ENCODE measurements at places on chromosomes 16 and 17.

- DNase-seq: no peak
Measured at GRCh38 chr16:79535130-79535529, 65.4 kb downstream of the MAF start.

- no peak for DNase-seq
Measured at GRCh38 chr17:17924131-17924856, 47.9 kb downstream of the TOM1L2 start.

GRCh38 chr17:42191275-42191608 is 3.1 kb downstream of the GHDC start:
- DNase-seq: no peak

DNA sequence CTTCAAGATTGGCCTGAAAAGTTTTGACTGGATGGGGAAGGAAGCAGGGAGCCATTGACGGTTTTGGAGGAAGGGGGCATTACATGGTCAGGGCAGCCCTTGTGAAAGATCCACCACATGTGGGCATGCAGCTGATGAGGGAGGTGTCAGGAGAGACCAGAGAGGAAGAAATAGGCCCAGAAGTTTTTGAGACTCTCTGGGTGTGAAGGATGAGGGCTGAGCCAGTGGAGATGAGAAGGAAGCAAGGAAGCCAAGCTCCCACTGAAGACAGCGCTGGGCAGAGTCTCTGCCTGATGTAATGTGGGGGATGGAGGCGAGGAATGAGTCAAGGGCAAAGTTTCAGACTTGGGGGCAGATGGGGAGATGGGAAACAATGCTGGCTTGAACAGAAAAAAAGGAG is 530 bp downstream of the CCL17 start:
- DNase-seq: no peak

DNA sequence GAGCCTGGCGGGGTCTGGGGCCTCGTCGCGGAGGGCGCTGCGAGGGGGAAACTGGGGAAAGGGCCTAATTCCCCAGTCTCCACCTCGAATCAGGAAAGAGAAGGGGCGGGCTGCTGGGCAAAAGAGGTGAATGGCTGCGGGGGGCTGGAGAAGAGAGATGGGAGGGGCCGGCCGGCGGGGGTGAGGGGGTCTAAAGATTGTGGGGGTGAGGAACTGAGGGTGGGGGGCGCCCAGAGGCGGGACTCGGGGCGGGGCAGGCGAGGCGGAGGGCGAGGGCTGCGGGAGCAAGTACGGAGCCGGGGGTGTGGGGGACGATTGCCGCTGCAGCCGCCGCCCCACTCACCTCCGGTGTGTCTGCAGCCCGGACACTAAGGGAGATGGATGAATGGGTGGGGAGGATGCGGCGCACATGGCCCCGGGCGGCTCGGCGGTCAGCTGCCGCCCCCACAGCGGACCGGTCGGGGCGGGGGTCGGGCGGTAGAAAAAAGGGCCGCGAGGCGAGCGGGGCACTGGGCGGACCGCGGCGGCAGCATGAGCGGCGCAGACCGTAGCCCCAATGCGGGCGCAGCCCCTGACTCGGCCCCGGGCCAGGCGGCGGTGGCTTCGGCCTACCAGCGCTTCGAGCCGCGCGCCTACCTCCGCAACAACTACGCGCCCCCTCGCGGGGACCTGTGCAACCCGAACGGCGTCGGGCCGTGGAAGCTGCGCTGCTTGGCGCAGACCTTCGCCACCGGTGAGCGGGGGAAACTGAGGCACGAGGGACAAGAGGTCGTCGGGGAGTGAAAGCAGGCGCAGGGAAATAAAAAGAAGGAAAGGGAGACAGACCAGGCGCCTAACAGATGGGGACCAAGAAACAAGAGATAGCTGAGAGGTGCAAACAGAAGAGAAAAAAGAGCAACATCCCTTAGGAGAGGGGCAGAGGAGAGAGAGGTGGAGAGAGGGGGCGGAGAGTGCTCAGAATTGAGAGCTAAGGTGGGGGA is at the start of gene PNMT:
PNMT (plus strand) TSS at position 509 of the 980 bp plus-strand sequence; CDS start at position 532, 23 bp downstream.
- DNase-seq: peak; percentile 28

DNA sequence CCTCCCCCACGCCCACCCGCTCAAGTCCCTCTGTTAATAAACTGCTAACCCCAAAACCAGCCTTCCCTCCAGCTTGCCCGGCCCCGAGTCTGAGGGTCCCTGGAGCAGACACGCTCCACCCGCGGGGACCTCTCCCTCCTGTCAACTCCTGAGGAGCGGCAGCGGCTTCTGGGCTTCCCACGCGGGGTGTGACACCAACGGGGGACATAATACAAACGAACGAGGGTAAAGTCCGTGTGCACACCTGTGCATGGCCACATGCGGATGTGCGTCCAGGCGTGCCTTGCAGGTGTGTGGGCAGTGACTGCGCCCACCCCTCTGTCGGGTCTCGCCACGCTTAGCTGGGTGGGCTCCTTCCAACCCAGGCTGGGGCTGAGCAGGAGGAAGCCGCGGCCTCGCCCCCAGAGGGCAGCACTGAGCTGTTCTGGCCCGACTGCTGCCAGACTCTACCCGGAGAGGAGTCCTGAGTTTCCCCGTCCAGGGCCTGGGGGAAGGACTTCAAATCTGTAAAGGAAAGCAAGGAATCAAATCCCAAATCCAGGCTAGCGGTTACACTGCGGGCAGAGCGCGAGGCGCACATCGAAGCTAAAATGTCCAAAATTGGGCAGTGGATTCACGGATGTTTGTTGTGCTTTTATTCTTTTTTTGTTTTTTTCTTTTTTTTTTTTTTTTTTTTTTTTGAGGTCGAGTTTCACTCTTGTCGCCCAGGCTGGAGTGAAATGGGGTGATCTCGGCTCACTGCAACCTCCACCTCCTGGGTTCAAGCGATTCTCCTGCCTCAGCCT is 24.2 kb upstream of the KRT17 start:
- peak; percentile 61 for DNase-seq

- no peak for DNase-seq
Measured at GRCh38 chr17:61955619-61956018, 27.8 kb upstream of the INTS2 start.

GRCh38 chr17:27747462-27748359 is 52.6 kb downstream of the NOS2 start:
- DNase-seq: no peak

DNA sequence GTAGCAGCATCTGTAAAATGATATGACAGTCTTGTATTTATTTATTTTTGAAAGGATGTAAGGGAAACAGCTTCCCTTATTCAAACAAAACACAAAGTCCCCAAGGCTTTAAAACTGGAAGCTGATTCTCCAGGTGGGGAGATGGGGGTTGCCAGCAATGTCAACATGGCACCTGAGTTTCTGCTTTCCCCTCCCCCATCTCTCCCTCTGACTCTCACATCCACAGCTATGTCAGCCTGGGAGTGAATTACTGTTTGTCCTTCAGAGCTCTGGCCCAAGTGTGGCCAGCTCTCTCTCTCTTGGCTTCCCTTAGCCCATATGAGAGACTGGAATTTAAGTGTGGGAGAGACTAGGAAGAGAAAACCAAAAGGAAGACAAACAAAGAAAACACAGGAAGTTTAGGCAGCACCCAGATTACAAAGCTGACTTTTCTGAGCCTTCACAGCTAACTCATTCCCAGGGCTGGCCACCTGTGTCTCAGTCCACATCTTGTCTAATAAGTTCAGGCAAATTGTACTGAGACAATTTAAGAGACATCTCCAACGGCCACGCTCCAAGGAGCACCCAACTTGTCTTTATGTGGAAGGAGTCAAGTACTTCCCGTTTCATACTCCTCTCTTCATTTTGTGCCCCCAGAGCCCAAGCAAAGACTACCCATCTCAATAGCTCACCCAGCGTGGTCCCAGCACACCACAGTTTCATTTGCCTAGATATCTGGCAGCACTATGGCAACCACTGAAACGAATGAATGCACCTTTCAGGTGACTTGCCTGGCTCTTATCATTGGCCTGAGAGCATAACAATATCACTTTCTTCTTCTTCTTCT is 69.2 kb downstream of the SOX9 start:
- no peak for DNase-seq

DNA sequence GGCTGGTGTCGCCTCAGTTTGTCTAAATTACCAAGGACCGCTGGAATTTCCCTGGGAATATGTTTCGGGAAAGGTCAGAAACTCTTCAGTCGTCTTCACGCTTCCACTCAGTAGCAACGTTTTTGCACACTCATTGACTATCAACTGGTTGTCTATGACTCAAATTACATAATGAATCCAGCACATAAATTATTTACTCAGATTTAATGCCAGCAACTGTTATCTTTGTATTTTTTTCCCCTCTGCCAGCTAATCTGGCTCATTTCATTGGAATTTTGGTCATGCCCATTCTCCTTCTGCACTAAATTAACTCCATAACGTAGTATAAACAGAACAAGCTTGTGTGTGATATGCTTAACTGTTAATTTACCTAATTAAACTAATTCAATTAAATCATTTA is 372.7 kb upstream of the ZFHX3 start:
- DNase-seq: no peak

DNA sequence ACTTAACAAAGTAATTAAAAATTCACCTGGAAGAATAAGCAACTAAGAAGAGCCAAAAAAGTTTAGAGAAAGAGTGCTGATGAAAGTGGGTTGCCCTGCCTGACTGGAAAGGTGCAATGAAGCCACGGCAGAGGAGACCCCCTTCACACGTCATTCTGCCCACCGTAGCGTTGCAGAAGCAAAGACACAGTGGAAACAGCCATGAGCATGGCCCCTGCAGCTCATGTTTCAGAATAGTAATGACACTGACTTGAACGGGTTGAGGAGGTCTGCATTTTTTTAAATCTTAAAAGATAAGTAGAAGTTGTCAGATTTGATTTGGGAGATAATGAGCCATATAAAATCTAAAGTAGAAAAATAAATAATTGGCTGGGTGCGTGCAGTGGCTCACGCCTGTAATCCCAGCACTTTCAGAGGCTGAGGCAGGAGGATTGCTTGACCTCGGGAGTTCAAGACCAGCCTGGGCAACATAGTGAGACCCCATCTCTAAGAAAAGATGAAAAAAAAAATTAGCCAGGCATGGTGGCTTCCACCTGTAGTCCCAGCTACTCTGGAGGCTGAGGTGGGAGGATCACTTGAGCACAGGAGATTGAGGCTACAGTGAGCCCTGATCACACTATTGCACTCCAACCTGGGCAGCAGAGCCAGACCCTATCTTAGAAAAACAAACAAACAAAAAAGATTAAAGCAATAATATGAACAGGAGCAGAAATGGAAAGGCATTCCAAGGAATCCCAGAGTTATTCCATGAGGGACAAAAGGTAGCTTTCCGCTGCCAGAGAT is 184.6 kb downstream of the LGALS9B start:
- no peak for DNase-seq

DNA sequence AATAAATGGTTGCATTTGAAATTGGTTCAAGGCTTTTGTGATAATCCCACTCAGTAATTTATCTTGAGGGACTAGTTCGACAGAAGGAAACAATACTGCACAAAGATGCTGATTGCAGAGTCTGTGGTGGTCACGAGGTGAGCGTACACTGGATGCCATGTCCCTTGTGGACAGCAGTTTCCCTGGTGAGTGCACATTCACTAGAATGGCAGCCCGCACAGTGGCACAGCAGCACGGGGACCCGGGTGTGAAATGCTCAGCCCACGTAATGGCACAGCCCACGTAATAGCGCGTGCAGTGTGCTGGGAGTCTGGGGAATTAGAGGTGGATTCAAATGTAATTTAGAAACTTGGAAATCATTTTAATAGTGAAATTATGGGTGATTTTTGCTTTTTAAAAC is 154.0 kb downstream of the LGALS9B start:
- no peak for DNase-seq

- no peak for DNase-seq
Measured at GRCh38 chr17:79107499-79108231, 33.0 kb downstream of the ENGASE start.

DNA sequence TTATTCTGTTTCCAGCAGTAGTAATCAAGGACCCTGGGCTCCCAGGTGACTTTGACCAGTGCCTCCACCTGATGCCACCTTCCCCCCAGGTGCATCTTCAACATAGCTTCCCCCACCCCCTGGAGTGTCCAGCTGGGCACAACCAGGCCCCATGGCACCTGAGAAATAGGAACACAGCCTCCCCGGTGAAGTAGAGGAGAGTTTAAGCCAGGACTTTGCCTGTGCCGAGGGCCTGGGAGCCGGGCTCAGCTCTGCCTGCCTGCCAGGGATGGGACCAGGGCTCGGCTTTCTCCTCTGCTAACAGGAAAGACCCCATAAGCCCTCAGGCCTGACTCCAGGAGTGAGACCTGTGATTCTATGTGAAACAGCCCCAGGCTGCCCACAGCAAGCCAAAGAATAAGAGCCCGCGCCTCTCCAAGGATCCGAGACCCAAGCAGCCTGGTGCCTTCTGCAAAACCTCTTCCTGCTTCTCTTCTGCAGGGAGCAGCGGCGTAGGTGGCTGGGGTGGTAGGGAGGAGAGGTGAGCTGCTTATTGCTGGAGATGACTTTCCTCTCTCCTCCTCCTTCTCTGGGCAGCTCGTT is 16.4 kb upstream of the RBFOX3 start:
- DNase-seq: peak; percentile 60

- no peak for DNase-seq
Measured at GRCh38 chr17:2863204-2863603, 67.0 kb downstream of the RAP1GAP2 start.

DNA sequence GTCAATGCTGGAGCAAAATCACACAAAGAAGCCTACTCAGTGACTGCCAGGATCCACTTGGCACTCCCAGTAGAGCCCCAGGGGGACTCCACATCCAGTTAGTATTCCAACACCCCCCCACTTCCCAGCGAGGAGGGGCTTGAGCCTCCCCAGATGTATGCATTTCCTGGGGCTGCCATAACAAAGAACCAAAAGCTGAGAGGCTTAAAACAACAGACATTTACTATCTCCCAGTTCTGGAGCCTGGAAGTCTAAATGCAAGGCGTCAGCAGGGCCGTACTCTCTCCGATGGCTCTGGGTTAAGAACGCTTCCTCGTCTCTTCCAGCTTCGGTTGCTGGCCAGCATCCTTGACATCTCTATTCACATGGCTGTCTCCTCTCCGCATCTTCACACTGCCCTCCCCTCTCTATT is 23.0 kb upstream of the GNA13 start:
- DNase-seq: peak; percentile 18

- DNase-seq: no peak
Measured at GRCh38 chr16:927406-927805, 43.4 kb downstream of the LMF1 start.

DNA sequence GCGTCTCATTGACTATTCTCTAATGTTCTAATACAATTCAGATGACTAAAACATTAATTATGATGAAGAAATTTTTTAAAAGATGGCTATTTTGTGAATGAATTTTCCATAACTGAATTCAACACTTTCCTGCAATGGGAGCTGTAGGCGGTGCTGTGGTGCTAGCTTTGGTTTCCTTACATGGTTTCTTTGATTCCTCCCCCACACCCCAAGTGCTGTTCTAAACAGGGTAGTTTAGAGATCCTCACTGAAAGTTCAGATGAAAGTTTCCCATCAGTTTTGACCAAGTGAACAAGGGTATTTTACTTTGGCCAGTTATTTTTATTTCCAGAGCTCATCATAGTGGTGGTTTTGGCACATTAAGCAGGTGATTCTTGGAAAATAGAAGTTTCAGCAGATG is 26.0 kb upstream of the MRC2 start:
- no peak for DNase-seq
